ENCODE measurements at places on chromosomes 1 and 21.

GRCh38 chr1:26705788-26706311, 10.0 kb downstream of the ARID1A start:
- no peak for DNase-seq

- DNase-seq = no peak
These were observed 21.7 kb downstream of the APP start for GRCh38 chr21:26148840-26149354.

DNA sequence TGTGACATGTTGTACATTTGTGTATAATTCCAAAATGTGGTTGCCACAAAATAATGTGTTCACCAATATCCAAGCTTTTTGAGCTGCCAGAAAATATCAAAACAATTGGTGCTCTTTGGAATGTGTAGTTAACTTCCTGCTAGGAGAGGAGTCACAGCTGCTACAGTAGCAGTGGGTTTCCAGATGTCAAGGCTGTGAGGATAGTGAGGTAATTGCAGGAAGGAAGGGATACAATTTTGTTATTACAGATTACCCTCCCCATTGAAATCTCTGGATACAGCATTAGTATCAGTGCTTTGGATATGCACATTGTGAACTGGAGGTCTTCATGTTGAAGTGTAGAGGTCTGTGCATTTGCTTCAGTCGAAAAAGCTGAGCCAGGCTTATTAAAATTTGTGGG, 253.2 kb downstream of the PTPRC start:
- DNase-seq = no peak

- no peak for DNase-seq
These were observed 434.8 kb downstream of the CAMTA1 start for GRCh38 chr1:7220007-7220406.

DNA sequence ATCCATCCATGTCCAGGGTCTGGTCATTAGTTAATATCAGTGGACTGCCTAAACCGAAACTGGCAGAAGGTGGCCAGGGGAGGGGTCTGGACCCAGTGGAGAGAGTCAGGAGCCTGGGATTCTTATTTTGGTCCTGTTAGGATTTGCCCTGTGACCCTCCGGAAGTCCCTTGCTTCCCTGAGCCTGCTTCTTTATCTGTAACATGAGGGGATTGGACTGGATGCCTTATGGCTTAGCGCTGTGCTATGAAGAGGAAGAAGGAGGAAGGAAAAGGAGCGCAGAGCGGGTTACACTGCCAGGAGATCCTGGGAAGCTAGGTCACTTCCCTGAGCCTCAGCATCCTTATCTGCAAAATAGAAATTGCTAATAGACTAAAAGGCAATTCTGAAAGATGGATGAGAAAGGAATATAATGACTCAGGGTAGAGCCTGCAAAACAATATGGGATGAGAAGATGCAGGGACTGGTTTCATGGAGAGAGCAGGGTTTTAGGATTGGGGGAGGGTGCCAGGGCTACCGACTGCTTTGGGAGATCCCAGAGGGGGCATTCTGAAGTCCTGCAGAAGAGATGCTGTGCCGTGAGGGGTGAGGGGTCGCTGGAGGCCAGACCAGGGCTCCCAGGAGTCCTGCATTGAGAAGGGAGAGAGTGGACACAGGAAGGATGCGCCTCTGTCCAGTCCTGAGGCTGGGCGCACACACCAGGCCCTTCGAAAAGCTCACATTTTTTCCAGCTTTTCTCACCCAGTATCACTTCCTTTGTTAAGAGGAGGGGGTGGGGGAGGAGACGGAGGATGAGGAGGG, 460 bp upstream of the ADORA1 start:
- DNase-seq = no peak

GRCh38 chr1:66402194-66402593, 131.8 kb upstream of the SGIP1 start:
- no peak for DNase-seq

DNA sequence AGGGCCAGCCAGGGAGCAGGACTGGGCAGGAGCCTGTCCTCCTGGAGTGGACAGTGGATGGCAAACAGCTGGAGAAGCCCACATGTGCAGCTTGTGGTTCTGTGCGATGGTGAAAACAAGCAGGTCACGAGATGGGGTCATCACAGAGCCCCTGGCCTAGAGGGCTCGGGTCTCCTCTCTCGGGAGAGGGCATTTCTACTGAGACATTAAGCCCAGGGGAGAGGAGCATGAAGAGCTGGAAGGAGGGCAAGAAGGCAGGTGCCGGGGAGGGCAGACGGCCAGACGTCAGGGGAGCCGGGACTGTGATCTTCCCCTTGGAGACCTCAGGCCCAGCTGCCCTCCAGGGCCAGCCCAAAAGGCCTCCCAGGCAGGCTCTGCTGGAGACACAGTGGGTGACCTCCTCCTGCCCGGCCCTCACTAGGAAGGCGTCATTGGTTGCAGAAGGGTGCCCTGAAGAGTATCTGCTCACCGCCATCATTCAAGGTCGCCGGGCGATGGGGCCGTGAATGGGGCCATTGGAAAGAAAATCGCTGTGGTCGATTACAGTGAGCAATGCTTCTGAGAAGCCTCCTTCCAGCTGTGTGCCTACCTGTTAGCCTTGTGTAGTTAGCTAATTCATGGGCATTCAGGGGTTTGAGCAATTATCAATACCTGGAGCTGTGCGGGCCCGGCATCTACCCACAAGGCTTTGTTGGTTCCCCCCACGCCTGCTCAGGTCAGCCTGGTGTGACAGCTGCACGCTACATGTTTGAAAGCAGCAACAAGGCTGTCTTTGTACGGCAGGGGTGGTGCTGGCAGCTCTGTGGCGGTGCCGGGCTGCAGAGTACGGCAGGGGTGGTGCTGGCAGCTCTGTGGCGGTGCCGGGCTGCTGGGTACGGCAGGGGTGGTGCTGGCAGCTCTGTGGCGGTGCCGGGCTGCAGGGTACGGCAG, 72.3 kb upstream of the ACTRT2 start:
- DNase-seq = no peak

GRCh38 chr1:47444562-47445465, 7.0 kb downstream of the FOXD2 start:
- no peak for DNase-seq

GRCh38 chr1:147721716-147722115, 38.7 kb downstream of the GJA5 start:
- no peak for DNase-seq

- peak; percentile 12 for DNase-seq
These were observed 12.9 kb downstream of the PLEKHM2 start for GRCh38 chr1:15696956-15697521.

DNA sequence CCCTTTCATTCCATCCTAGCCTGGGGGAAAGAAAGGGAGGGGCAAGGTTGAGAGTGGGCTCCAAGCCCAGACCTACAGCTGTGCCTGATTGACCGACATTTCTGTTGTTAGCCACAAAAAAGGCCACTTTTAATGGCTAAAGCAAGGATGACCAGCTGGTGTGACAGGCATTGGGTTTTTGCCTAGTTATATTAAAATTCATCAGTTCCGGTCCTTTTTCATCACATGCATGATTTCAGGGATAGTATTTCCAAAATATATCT, 192.3 kb downstream of the ZNF326 start:
- no peak for DNase-seq

GRCh38 chr1:213564215-213564659, 423.5 kb upstream of the PROX1 start:
- no peak for DNase-seq

DNA sequence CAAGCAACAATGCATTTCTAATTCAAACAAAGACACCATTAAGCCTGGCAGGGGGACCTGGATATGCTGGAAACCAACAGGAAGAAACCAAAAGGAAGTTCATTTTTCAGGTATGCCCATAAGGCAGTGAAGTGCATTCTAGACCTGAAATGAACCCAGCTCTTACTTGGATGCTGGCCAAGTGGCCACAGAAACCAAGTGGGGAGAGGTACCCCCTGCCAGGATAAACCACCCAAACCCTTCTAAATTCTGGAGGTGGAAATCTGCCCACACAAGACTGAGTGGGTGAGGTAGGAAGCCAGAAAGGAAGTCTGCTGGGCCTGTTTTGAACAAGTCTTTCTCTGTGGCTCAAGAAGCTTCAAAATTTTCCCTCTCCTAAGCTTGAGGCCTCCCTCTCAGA, 2.6 kb downstream of the CD5L start:
- no peak for DNase-seq

DNA sequence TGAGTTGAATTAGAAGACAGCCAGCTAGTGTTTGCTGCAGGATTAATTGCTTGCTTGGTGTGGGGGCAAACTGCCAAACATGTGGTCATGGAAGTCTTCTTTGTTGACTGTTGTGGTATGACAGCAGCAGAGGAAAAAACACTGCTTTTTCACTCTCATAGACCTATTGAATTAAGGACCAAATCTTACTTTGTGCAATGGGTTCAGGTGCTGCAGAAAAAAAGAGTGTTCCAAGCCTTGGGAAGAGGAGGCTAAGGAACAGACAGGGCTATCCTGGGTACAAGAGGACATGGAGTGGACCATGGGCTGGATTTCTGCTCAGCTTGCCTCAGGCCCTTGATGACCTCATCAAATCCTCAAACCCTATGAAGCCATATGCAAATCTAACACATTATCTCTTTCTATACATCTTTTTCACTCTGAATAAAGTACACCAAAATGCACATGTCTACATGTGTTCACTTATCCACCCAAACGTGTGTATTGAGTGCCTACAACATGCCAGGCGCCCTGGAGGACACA, 61.5 kb downstream of the SIPA1L2 start:
- DNase-seq = no peak

DNA sequence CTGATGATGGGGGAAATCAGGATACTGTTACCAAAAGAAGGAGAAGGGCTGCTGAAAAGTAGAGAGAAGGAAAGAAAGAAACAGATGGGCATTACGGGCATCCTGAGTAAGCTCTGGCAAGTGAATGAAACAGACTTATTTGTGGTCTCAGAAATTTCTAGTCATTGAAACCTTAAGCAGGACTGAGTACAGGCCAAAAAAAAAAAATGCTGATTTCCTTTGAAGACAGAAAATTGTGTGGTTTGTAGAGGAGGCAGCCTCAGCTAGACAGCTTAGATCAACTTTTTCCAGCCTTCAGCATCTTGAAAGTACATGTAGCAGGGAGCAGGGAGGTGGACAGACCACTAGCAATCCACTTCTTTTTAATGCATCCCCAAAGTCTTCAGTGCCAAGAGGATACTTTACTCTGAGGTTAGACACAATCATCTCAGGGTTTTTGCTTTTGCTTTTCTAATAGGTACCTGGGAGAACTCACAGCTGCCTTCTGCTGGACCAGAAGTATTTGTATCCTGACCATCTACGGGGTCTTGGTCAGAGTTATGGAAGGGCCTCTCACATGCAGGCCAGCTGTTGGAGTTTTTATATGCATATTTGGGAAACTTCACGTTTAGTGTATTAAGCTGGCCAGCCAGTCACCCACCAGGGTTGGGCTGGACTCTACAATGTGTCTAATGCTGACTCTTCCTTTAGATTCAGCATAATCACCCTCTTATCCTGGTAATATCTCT, 10.6 kb upstream of the CAPZB start:
- DNase-seq = no peak

GRCh38 chr1:83813576-83813975, 185.4 kb downstream of the TTLL7 start:
- no peak for DNase-seq

GRCh38 chr1:222880587-222880986, 65.7 kb downstream of the DISP1 start:
- DNase-seq = no peak

DNA sequence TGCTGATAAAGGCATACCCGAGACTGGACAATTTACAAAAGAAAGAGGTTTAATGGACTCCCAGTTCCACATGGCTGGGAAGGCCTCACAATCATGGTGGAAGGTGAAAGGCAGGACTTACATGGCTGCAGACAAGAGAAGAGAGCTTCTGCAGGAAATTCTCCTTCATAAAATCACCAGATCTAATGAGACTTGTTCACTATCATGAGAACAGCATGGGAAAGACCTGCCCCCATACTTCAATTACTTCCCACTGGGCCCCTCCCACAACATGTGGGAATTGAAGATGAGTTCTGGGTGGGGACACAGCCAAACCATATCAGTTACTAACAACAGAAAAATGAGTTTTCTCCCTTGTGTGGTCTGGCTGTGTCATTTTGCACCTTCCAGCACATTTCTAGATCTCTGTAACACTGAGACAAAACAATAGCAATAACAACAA, 741.4 kb downstream of the KCNT2 start:
- DNase-seq = no peak

DNA sequence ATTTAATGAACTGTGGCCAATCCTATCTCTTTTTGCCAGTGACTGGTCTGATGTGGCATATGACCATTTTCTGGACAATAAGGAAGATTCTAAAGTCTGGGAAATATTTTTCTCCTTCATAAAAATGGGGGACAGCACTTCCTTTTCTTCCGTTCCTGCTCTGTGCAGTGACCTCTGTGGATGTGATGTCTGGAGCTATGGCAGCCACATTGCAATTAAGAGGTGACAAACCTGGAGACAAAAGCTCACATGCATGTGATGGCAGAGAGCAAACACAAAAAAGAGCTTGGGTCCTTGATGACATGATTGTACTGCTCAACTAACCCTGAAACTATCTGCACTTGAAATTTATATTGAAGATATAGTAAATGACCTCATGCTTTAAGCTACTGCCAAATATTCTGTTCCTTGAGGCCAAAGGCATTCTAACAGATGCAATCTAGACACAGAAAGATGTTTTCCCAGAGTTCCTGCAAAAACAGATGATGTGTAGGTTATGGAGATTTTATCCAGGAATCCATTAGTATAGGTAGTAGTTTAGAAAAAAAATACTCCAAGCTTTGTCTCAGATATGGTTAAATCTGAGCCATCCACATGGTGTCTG, 2.2 kb upstream of the MAGI3 start:
- no peak for DNase-seq

GRCh38 chr1:57340334-57341070, 83.4 kb downstream of the DAB1 start:
- no peak for DNase-seq

DNA sequence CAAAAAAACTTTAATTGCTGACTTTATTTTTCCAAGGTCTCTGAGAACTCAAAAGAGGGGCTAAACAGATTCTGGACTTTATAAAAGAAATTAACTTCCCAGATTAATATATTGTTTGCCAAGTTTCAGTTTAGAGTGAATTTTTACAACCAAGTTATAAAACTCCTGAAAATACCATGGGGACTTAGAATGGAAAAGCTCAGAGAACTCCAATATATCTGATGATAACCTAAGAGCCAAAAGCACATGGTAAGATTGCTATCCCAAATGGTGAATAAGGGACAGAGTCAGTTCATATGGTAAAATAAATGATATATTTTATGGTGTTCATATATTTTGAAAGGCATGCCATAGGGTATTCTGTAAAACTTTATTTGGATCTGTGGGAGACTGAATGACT, 470.9 kb downstream of the TTLL7 start:
- DNase-seq = no peak

GRCh38 chr21:32765058-32765457, 6.5 kb downstream of the PAXBP1 start:
- no peak for DNase-seq

DNA sequence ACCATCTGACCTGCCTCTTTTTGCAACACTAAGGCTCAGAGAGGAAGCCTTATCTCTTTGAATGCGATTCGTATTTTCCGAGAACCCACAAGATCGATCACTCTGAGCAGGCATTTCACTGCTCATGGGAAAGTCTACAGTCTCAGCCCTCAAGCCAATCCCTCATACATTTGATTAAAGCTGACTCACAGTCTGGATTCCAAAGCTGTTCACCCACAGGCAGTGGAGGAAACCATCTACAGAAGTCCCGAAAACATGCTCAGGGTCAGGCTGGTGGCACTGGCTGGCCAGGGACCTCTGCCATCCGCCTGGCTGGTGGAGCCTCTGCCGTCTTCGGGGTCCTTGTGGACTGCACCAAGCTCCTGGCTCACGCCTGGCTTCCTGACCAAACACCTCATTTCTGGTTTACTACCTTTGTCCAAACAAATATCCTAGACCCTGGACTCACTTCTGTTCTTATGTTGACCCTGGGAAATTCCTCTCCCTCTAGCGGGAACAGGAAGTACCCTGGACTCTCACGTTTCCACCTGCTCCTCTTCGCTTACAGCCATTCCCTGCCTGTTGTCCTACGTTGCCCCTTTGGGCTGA, 650.0 kb downstream of the SMYD3 start:
- DNase-seq = no peak
